Head of caudate nucleus (tissue), 42 donors: ENCODE measurements at places on chromosomes 6 and 20.

GRCh38 chr6:15249371-15250019, 3.6 kb downstream of the JARID2 start:
- no peak for DNase-seq

GRCh38 chr6:13407709-13408695, 79.4 kb downstream of the GFOD1 start:
- DNase-seq, result no peak

DNA sequence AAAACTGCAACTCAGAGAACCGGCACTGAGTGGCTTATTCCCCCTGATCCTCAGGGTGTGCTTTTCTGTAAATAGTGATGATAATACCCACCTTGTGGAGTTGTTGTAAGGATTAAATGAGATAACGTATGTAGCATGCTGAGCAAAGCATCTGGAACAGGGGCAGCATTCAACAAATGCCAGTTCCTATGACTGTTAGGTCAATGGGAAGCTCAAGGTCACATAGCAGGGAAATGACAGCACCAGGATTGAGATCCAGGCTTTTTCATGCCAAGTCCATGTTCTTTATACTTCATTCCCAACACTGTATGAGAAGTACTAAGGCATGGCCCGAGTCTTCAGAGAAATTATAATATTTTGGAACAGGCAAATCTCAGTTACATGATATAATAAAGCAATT, 5.1 kb downstream of the RCAN2 start:
- DNase-seq, result no peak

- no peak for DNase-seq
Observed at GRCh38 chr6:42783876-42784642, 2.2 kb downstream of the BICRAL start.

- DNase-seq, result no peak
Observed at GRCh38 chr20:14259689-14260088, 77.7 kb downstream of the FLRT3 start.

GRCh38 chr6:30122515-30122914, 9.6 kb upstream of the TRIM31 start:
- no peak for DNase-seq

- DNase-seq, result no peak
Observed at GRCh38 chr6:154341871-154342270, 14.7 kb downstream of the IPCEF1 start.

DNA sequence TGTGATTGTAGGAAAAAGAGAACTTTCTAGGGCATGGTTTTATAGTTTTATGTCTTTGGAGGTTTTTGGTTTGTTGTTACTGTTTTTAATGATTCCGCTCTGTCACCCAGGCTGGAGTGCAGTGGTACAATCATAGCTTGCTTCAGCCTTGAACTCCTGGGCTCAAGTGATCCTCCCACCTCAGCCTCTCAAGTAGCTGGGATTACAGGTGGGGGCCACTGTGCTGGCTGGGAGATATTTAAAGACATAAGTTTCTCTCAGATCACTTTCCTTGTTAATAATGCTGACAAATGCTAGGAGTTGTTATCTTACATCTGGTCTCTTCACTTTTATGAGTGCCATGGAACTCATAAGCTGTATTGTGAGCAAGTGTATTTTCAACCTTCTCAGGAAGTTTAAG, 116.3 kb downstream of the SCAF8 start:
- DNase-seq, result no peak
